H54 (cell line): ENCODE measurements at places on chromosomes 7 and 10.

- DNase-seq, result no peak
These were observed 2.0 kb upstream of the AKR1B15 start for GRCh38 chr7:134546955-134547354.

GRCh38 chr10:112898540-112899390 is 51.3 kb upstream of the TCF7L2 start:
- DNase-seq, result no peak

GRCh38 chr10:125661941-125662515 is 20.9 kb downstream of the TEX36 start:
- peak; percentile 43 for DNase-seq

- DNase-seq, result no peak
These were observed 347.8 kb upstream of the NFE2L3 start for GRCh38 chr7:25804154-25804553.

- DNase-seq, result no peak
These were observed 104.7 kb downstream of the TMEM178B start for GRCh38 chr7:141178486-141179135.

- DNase-seq, result no peak
These were observed 46.2 kb downstream of the CPVL start for GRCh38 chr7:29099896-29100847.

GRCh38 chr7:155222573-155222972 is 75.1 kb upstream of the INSIG1 start:
- DNase-seq, result no peak

- no peak for DNase-seq
These were observed 34.8 kb downstream of the GRK5 start for GRCh38 chr10:119242186-119242585.

GRCh38 chr7:50557099-50557498 is 8.1 kb downstream of the DDC start:
- DNase-seq, result no peak

DNA sequence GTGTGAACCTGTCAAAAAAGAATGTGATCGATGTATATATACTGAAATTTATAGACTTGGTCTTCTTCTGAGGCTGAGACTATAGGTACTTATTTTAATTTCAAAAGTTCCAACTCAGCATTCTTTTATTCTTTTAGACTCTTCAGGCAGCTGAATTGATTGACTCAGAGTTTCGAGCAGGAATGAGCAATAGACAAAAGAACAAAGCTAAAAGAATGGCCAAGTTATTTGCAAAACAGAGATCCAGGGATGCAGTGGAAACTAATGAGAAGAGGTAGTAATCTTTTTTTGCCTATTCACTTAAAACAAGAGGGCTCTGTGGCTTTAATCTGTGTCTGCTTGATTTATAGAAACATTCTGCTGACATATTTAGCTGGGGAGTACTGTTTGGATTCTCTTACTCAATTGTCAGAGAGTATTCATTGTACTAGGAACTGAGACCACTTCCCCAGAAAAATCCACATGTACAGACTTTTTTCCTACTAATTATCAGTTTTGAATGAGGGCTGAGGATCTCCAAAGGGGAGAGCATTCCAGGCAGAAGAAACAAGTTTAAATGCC is 30.1 kb downstream of the BTAF1 start:
- no peak for DNase-seq

DNA sequence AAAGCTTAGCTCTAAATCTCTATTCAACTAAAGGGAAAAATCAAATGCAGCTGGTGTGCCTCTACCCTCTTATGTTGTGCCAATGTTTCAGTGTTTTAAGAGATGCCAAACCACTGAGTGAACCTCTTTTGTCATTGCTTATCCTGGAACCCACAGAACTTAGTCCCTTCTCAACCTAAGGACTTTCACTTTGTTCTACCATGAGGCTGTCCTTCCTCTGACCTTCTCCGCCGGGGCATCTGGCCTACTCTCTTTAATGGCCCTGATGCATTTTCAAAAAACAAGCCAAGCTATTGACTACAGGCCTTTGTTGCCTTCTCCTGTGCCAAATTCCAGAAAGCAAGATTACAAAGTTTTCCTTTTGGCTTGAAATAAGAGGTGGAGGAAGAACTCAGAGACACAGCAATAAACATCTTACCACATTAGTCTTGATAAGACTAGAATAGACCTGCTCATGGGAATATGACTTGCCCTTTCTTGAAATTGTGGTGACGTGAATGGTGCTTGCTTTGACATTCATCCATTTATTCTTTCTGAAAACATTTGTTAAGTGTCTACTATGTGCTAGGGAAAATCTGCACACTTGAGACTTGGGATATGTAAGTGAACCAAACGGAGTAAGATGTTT is 253.2 kb upstream of the SMIM30 start:
- no peak for DNase-seq

DNA sequence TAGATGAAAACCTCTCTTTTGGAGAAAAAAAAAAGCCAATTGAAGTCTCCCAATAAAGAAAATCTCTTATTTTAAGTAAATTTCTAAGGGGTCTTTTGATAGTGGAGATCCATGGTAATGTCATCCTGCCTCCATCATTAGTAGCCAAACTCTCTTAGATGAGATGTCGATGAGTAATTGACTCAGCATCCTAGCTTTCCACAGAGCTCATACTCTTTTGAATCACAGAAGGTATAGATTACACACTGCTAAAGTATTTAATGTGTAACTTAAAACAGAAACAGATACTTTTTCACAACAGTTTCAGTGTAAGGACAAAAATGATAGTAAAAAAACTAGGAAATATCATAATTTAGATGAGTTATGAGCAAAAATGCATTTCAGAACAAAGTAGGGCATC is 19.4 kb downstream of the MAGI2 start:
- no peak for DNase-seq

DNA sequence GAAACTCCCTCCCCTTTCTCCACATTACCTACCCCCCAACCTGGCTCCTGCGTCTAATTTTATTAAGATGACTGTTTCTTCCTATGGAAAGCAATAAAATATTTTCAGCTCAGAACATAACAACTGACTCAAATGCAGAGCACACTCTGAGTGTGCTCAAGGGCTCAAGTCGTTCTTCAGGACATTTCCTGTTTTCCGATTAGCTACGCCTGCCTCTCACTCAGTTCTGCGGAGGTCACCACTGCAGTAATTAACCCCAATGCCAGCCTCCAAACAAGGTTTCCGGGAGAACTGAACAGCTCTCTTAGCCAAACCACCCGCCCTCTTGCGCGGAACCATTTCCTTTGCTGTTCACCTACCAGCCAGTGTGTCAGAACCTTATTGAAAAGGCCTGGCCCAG is 19.3 kb downstream of the MYOF start:
- no peak for DNase-seq

GRCh38 chr10:80154978-80155695 is 22.6 kb downstream of the PLAC9 start:
- no peak for DNase-seq

- DNase-seq, result no peak
These were observed 134.2 kb upstream of the EFCAB10 start for GRCh38 chr7:105715528-105715927.

GRCh38 chr10:61933859-61934555 is 32.5 kb downstream of the ARID5B start:
- DNase-seq, result no peak

DNA sequence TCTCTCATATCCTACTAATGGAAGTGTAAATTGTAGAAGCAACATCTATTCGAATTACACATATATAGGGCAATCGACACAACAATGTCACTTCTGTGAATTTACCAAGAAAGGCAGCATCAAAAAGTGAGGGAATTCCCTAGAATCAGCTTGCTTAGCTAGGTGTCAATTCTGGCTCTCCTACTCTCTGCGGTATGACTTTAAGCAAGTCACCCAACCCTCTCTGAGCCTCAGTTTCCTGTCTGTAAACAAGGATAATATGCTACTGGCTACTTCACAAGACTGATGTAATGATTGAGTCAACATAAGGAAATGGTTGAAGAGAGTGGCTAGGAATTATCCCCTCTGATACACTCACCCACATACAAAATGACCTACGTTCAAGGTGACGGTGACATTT is 19.4 kb downstream of the CCDC6 start:
- DNase-seq, result no peak

DNA sequence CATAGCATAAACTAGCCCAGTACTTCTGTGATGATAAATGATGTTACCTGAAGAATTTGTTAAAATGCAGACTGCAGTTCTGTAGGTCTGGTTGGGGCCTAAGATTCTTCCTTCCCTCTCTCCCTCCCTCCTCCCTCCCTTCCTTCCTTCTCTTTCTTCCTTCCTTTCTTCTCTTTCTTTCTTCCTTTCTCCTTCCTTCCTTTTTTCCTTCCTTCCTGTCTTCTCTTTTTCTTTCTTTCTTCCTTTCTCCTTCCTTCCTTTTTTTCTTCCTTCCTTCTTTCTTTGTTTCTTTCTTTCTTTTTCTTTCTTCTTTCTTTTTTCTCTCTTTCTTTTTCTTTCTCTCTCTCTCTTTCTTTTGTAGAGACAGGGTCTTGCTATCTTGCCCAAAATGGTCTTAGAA is 3.7 kb upstream of the SLC25A28 start:
- no peak for DNase-seq

- DNase-seq, result no peak
These were observed 87.0 kb downstream of the ALOX5 start for GRCh38 chr10:45461034-45461433.
